ENCODE measurements at places on chromosomes 3 and 15.
A peak's percentile ranks its signal among the peaks of the same experiment; 100 is the strongest.

- no peak for DNase-seq
These were observed 48.7 kb downstream of the FOXB1 start for GRCh38 chr15:60052796-60053195.

- no peak for DNase-seq
These were observed 411.3 kb downstream of the GRM7 start for GRCh38 chr3:7272203-7272602.

- no peak for DNase-seq
These were observed 255.3 kb upstream of the SLITRK3 start for GRCh38 chr3:165451371-165452070.

DNA sequence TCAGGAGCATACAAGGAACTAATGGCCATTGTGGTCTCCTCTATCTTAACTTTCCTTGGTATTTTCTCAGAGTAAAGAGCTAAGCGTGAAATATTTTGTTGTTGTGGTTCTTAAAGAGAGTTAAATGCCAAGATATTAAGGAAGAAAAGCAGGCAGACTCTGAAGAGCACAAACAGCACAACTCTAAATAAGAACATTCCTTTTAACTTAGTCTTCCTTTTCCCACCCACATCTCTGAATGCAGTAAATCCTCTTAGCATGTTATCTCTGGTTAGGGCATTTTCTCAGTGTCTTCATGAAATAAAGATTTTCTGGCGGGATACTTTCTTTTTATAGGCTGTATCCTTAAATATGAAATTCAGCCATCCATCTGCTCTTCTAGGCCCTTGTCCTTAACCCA, 1.5 kb downstream of the GPR87 start:
- no peak for DNase-seq

DNA sequence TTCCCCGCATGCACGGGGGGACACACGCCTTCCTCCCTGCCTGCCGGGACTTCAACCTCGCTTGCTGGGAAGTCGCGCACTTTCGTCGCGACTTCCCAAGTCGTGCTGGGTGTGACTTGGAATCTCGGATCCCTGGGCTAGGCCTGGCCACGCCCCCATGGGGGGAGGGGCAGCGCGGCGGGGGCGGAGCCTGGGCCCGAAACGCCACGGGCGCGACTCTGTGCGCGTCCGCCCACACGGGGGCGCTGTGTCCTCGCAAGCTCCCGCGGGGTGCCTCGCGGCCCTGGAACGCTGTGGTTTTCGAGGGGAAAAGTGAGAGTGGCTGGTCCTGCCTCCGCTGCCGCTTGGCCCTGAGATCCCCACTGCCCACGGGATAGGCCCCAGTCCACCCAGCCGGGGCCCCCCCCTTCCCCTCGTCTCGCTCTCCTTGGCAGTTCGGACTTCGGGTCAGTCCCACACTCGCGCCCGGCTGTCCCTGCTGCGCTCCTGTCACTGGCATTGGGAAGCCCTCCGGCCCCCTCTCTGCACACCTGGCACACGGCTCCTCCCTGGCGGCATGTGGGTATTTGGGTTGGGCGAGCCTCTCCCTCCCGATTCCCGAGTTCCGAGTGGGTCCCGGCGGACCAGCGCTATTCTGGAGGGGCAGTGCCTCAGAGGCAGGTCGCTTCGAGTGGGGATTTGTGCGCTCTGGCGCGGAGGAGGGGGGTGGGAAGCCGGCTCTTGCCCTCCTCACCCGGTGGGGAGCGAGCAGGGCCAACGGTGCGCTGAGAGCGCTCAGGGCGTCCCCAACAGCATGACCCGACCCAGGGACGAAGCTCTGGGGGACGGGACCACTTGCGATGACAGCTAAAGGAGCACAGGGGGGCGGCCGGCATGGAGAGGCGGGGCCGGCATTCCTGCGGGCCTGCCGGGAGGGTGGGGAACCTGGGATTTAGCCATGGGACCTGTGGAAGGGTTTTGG, 23.6 kb downstream of the SEC61A1 start:
- peak; percentile 88 for DNase-seq

DNA sequence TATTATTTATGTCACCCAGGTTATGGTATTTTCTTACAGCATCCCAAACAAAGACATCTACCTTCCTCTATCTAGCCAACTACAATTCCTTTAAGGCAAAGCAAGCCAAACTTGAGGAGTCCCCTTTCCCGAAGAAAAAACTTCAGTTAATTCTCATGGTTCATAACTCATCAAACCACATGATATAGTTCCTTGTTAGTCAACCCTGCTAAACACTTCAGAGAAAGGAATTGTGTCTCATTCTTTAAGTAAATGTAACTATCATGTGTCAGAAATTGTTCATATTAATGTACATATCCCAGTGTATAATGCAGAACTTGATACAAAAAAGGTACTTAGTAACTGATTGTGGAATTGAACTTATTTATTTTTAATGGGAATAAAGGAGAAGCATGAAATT, 44.4 kb downstream of the ST3GAL6 start:
- DNase-seq, result no peak

GRCh38 chr3:46926871-46927717, 49.5 kb downstream of the CCDC12 start:
- no peak for DNase-seq

DNA sequence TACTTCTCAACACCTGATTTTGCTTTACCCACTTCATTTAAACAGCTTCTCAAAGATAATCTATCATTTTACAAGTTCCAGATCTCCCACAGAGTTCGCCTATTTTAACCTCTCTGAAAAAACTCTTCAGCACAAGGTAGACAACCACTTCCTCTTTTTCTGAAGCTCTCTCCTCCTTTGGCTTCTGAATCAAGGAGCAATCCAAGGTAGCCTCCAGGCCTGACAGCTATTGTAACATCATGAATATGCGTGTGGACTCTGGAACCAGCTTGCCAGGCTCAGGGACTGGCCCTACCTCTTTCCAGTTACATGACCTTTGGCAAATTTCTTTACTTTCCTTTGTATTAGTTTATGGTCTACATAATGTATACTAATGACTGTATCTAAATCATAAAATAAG, 405.9 kb upstream of the ZNF385D start:
- no peak for DNase-seq

- DNase-seq, result no peak
These were observed 508.3 kb downstream of the SOX2 start for GRCh38 chr3:182220013-182220412.

DNA sequence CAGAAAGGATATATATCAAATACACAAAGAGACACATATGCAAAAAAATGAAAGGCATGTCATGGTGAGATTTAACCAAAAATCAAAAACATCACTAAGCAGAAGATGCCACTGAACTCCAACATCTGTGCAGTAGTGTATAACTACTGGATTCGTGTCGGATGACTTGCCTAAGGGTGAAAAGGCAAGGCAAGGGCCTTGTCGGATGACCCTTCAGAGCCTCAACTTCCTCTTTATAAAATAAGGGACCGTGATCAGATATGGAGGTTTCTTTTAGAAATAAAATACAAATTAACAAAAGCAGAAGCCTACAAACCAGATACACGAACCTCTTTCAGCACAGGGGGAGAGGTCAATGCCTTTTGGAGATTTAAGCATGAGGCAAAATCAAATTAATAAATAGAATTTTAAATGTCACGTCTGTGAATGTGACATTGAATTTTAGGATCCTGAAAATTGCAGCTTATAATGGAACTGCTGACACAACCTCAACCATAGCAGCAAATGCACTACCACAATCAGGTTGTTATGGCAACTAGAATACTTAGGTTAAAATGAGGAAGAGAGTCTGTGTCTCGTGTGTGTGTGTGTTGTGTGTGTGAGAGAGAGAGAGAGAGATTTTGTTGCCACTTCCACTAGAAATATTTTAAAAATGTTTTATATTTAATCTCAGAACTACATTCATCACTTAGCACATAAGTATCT, 8.3 kb upstream of the CHRM5 start:
- no peak for DNase-seq

GRCh38 chr3:67248726-67249125, 250.6 kb downstream of the KBTBD8 start:
- no peak for DNase-seq

- no peak for DNase-seq
These were observed 26.5 kb downstream of the WNT7A start for GRCh38 chr3:13853256-13853977.

DNA sequence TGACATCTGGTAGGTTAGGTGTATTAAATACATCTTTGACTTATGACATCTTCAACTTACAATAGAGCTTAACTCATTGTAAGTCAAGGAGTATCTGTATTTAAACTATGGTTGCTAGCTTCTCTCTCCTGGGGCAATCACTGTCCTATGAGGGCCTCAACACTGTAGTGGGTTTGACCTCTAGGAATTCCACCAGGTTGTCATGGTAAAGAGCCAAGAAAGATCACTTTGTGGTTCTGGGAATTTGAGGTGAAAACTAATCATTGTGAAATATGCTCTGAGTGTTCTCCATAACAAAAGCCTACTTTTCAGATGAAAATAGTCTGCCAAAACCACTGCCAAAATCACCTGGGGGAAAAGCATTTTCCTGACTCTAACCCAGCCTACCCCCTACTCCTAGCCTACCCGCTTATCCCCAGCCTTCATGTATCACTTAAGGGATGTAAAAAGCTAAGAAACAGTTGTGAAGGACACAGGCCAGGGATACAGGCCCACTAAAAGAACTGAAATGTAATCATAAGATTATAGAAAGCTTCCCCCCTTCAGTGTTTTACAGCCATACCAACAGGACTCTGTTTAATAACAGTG, 723.8 kb downstream of the MECOM start:
- DNase-seq, result no peak

DNA sequence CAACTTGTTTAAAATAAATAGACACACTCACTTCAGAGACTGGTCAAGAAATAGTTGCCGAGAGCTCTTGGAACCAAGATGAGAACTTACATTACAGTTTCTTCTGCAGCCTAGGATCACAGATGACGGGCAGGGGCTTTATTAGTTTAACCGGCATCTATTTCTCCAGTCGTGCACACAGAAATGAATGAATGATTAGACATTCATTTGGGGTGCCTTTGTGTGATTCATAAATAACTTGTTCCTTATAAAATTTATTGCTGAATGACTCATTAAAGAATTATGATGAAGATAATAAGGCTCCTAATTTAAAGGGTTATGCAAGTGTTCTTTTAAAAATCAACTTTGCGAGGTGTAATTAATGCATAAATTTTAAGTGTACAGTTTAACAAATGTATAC, 20.8 kb downstream of the NFKBIZ start:
- DNase-seq, result no peak

- no peak for DNase-seq
These were observed 90.2 kb upstream of the LINGO1 start for GRCh38 chr15:77722759-77723460.

- DNase-seq, result no peak
These were observed 9.3 kb upstream of the TMEM158 start for GRCh38 chr3:45235409-45235808.

DNA sequence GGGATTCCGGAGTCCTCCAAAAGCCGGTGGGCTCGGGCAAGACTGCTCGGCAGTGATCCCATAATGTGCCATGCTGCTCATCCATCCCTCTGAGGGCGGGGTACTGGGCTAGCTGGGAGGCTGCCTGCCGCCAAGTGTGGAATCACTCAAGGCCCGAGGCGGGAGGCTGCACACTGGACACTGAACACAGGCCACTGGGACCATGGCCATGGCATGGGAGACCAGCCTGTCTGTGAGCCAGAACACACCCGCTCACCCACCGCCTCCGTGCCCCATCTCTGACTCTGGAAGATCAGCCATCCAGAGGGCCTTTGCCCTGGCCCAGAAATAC, 1.4 kb downstream of the C3orf22 start:
- peak; percentile 11 for DNase-seq

GRCh38 chr15:57795261-57795660, 88.7 kb downstream of the POLR2M start:
- no peak for DNase-seq

GRCh38 chr3:158140396-158140795, 30.5 kb downstream of the RSRC1 start:
- no peak for DNase-seq

GRCh38 chr15:28987337-28987736, 101.6 kb downstream of the APBA2 start:
- DNase-seq, result no peak

DNA sequence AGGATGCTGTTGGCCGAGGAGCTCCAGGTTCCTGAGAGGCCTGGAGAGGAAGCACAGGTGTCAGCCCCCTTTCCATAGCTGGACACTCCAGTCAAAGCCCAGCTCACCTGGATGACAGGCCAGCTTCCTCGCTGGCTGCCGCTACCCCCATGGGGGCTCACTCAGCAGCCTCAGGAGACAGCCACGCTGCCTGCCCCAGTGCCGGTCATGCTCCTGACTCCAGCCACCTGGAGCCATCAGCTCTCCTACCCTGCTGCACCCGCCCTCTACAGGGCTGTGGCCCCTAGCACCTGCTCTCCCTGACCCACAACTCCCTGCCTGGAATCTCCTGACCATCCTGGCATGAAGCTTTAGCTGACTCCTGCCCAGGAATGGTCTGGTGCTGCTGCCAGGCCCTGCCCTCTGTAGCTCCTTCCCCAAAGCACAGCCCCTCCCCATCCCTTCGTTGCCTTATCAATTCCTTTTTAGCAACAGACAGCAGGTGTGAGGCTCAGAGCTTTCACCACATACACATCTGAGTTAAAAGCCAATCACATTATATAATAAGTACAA, 94.2 kb downstream of the NUP210 start:
- DNase-seq, result no peak

DNA sequence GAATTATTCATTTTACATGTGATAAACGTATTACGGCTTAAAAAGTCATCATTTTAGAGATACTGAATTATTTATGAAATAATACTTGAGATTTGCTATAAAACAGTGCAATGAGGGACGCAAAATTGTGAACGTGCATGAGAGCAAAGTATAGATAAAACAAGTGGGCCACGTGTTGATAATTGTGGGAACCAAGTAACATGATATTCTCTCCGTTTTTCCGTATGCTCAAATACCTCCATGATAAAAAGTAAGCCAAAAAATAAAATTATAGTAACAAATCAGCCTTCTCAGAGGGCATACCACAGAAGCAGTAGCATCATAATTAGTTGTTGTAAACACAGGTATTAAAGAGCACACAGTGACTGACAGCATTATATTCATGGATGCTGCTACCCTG, 42.6 kb downstream of the SFMBT1 start:
- no peak for DNase-seq

DNA sequence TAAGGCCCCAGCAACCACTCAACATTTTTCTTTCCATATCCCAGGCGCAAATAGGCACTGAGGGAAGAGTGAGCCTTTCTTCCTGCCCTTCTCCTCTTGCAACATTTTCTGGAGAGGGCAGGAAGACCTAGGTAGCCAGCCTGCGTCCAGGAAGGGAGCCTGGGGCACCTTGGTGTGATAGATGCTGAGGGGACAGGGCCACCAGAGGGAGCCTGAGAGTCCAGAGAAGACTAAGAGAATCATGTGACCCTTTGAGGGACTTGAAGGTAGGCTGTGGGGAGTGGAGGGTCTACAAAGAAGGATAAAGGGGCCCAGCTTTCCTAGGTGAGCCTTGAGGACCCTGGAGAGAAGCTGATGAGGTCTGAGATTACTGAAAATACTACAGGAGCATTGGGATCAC, 346.6 kb downstream of the CNTN6 start:
- DNase-seq, result no peak

Data from stimulated activated CD4-positive, alpha-beta T cell treated with anti-CD3 and anti-CD28 coated beads, Interleukin-2, amount 100 ng/mL, for 24 hours (primary cell).